Neuronal stem cell (in vitro differentiated cells): ENCODE measurements at places on chromosomes 16 and 17.

DNA sequence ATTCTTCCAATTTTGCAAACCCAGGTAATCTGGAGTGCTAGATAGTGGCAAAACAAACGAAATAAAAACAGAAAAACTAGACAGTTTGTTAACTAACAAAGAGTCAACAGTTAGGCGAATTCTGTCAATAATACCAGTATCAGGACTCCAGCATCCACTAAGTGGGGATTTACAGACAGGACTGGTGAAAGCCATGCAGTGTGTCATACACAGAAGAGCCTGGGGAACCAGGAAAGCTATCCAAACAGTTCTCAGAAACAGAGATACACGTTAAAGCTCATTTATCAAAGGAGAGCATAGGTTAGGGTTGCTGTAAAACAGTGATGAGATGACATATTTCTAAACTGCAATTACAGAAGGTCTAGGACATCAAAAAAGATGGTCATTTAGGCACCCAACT lies 203.7 kb upstream of the KIF2B start:
- DNase-seq: no peak

DNA sequence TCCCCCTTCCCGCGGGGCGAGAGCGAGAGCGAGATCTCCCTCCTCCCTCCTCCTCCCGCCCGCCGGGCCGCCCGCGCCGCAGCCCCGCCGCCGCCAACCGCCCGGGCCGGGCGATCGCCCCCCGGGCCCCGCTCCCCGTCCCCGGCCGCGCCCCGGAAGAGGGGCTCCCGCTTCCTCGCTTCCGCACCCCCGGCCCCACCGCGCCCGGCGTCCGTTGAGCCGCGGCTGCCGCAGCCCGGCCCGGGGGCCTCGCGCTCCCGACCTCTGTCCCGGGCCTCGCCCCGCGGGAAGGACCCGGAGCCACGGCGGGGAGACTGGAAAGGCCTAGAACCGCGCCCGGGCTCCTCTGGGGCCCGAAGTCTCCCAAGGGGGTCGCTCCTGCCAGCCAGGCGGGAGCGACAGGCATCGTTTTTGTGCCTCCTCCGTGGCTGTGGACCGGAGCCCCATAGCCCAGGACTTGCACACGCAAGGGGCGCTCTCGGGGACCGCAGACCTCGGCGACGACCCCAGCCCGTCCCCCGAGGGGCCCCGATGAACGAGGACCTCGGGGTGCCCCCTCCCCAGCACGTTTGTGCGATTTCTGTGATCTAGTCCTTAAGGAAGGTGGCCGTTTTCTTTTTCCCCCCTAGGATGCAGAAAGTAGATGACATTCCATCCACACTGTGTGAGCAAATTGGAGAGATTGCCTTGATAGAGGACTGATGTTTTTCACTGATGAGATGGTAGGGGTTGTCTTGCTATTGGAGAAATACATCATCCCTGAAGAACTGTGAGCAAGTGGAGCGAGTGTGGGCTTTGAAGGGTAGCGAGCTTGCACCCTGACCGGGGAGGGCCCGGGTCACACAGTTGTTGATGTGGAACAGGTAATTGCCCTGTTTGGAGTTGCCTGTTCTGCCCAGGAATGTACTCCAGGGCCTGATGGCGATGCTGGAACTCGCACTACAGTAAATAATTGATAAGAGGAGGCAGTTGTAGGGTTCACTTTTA lies 611 bp downstream of the BANP start:
- peak; percentile 38 for DNase-seq

- no peak for DNase-seq
Observed at GRCh38 chr17:51685287-51685909, 425.1 kb downstream of the UTP18 start.

DNA sequence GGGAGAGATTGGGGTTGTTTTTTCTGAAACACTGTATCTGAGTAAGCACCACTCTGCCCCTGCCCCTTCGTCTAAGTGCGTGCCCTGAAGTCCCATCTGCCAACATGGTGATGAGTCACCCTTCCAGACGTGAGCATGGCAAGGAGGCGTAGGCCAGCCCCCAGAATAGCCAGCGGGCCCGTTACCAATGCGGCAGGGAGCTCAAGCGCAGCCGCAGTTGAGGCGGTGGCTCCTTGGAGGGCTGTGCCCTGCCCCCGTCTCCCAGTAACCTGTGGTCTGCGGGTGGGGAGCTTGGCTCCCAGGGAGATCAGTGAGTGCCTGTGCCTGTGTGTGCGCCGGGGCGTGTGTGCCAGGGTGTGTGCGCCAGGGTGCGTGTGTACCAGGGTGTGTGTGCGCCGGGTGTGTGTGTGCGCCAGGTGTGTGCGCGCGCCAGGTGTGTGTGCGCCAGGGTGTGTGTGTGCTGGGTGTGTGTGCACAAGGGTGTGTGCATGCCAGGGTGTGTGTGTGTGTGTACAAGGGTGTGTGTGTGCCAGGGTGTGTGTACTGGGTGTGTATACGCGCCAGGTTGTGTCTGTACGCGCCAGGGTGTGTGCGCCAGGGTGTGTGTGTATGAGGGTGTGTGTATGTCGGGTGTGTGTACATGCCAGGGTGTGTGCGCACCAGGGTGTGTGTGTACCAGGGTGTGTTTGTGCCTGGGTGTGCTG lies 98.6 kb upstream of the CHMP6 start:
- DNase-seq: no peak

- no peak for DNase-seq
Observed at GRCh38 chr16:69217433-69217832, 30.5 kb downstream of the SNTB2 start.

DNA sequence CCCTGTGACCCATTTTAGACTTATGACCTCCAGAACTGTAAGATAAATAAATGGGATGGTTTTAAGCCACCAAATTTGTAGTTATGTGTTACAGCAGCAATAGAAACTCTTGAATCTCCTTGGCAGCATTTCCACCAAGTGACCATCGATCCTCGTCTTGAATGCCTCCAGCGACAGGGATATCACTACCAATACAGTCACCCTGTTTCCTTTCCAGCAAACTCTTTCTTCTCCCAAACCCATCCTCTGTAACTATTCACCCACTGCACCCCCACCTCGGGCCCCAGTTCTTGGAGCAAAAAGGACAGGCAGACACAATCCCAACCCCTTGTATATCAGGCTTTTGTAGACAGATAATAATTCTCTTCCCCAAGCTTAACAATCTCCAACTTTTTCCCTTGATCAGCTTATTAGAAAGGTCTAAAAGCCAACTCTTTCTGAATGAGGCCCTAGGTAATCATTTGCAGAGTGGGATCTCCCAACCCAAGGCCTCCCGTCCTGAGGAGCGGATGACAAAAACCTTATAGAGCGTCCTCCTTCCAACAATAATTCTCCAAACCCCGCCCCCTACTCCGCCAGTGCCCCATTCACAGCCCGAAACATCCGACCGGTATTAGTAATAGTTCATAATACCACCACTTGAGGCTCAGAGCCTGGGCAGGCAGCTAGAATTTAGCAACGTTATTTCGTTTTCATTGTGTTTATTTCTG lies 14.7 kb upstream of the PLLP start:
- no peak for DNase-seq

GRCh38 chr16:85948616-85949265 lies 49.8 kb downstream of the IRF8 start:
- DNase-seq: no peak

- DNase-seq: no peak
Observed at GRCh38 chr16:4612977-4613635, 1.6 kb downstream of the UBALD1 start.

DNA sequence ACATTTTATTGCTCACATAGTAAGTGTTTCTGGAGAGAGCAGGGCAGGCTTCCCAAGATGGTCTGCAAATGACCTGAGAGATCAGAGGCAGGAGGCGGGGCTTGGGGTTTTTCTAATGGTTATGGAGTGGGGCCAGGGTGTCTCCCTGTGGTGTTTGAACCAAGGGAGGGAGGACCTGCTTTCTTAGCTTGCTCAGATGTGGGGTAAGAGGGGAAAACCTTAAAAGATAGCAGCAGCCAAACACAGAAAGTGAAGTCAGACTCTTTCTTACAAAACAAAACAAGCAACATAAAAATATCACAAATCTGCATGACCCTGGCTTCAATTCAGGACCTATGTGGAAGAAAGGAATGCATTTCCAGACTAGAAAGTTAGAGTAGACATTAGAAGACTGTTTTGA lies 22.9 kb upstream of the DNAJA2 start:
- no peak for DNase-seq

- no peak for DNase-seq
Observed at GRCh38 chr17:7932483-7932891, 481 bp downstream of the CNTROB start.

DNA sequence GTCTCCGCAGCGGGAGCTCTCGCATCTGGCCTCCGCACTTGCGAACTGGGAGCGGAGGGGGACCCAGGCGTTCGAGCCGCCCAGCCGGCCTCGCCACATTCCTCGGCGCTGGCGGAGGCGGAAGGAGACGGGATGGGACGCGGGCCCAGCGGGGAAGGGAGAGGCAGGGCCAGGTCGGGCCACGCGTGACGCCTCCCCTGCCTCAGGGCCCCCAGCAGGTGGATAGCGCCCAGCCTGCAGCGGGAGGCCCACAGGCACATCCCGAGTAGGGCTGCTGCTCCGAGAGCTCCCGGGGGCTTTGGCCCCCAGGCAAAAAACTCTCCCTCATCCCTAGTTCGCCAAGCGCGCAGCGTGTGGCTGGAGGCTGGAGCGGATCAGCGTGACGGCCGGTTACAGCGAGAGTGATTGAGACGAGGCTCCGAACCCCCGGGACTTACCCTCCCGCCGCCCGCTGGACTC lies 800 bp downstream of the PLEKHH3 start:
- DNase-seq: no peak

- DNase-seq: peak; percentile 67
Observed at GRCh38 chr17:34579017-34579946, at the start of gene TMEM132E. Gene TMEM132E, plus strand, starts transcription at chr17:34579582. Its CDS starts 1,495 bp downstream, at chr17:34581077.

- no peak for DNase-seq
Observed at GRCh38 chr16:23871924-23872323, 36.1 kb downstream of the PRKCB start.

GRCh38 chr17:82441691-82442487 lies 8.7 kb downstream of the CYBC1 start:
- DNase-seq: no peak

GRCh38 chr16:85717393-85718152 lies 28.8 kb upstream of the GINS2 start:
- DNase-seq: peak; percentile 81

GRCh38 chr16:55899857-55900256 lies 24.7 kb upstream of the CES5A start:
- no peak for DNase-seq

- DNase-seq: no peak
Observed at GRCh38 chr17:81710514-81711308, 1.4 kb upstream of the SLC25A10 start.

DNA sequence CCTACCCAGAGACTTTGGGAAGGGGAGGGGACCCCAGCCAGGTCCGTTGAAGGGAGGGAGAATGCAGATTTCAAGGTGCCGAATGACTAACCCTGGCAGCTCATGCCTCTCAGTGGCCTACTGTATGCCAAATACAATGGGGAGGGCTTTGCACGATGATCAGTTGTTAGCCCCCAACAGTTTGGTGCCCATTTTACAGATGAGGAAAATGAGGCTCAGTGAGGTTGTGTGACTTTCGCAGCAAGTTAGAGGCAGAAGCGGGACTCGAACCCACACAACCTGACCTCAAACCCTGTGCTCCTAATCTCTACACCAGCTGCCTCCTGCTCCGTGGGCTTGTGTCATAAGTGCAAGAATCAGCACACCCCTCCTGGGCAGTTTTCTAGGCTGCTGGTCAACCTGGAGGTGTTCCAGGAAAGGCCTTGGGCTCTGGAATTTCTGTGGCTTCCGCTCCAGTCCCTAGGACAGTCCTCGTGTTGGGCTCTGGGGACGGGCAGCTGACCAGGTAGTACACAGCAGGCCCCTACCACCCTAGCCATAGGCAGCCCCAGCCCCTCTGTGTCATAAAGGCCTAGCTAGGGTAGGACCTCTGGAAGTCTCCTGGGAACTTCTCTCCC lies 11.9 kb upstream of the NAGPA start:
- no peak for DNase-seq

GRCh38 chr17:79813297-79814126 lies 16.6 kb upstream of the CBX8 start:
- DNase-seq: no peak

DNA sequence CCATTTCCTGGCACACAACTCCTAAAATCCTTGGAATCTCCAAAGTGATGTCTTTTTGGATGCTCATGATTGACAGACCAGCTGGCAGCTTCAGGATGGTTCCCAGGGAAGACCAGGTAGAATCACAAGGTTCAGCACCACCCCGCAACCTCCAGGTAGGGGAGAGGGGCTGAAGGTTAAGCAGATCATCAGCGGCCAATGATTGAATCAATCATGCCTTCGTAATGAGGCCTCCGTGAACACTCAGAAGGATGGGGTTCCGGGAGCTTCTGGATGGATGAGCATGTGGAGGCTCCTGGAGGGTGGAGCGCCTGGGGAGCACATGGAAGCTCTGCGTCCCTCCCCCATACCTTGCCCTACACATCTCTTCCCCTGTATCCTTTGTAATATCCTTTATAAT lies 185.9 kb downstream of the SEC14L1 start:
- no peak for DNase-seq

DNA sequence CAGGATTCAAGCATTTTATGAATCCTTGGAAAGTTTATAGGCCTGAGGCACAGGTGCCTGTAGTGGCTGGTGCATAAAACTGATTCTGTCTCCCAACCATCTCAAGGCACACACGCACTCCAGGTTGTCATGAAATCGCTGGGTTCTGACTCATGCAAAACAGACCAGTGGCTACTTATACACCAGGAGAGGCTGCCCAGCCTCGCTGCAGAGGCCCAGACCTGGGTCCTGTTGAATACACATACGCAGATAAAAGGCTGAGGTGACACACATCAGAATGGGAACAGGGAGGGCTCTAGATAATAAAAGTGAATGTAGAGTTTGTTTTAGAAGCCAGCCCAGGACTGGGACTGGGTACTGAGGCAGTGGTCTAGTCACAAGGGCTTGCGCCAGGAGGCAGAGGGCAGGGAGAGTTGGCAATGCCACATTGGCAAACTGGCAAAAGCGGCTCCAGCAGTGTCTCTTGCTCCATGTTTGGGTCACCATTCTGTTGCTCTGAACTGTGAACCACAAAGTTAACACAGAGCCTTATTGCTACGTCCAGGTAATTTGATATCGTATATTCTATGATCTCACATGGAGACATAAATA lies 13.6 kb downstream of the OR1D5 start:
- no peak for DNase-seq

DNA sequence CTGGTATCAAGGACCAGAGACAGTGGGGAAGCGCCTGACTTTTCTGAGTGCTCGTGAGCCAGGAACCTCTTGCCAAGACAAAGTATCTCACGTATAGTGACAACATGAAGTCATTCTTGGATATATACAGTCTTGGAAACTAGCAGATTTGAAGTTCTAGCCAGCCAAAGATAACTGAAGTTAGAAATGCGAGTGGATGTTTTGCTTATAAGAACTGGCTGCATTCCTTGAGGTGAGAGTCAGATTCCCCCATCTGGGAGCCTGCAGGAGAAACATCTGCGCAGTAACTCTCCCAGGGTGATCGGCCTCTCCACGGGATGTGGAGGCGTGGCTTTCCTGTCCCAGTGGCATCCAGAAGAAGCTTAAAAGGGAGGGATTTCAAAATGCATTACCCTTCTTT lies 89.8 kb downstream of the SHISA6 start:
- peak; percentile 14 for DNase-seq

- no peak for DNase-seq
Observed at GRCh38 chr17:7014995-7015958, 2.9 kb downstream of the RNASEK start.
